ENCODE measurements at places on chromosomes 2 and 18.

DNA sequence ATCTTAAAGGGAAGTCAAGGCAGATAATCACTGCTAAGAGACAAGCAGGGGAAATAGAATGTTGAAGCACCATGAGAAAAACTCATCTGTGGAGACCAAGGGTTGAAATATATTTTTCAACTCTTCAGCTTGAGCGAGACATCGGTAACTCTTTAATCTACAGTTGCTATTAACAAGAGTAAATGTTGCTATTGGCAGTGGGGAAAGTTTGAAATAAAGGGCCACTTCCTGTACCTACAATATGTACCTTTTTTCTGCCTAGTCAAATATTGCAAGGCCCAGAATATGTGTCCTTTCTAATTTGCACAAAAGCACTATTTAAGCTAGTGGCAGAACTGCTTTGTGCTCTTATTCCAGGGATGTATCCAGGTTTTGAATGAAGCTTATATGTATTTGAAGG lies 65.8 kb downstream of the EFEMP1 start:
- no peaks in the 10 kb centered on the region for H3K4me1 ChIP-seq
- no peak for DNase-seq
- no peaks in the 10 kb centered on the region for H3K27me3 ChIP-seq

GRCh38 chr18:25896178-25896780 lies 194.1 kb downstream of the SS18 start:
- no peak overlapping the region for H3K4me3 ChIP-seq
- no peaks in the 10 kb centered on the region for H3K36me3 ChIP-seq
- no peaks in the 10 kb centered on the region for H3K4me1 ChIP-seq
- peak; percentile 46 for DNase-seq
- no peaks in the 10 kb centered on the region for H3K27me3 ChIP-seq

GRCh38 chr2:97936199-97936598 lies 59.5 kb downstream of the TMEM131 start:
- peaks cover 24% of the 10 kb centered on the region for H3K4me1 ChIP-seq
- H3K27me3 ChIP-seq: no peaks in the 10 kb centered on the region
- H3K36me3 ChIP-seq: no peaks in the 10 kb centered on the region
- H3K4me3 ChIP-seq: no peak overlapping the region
- DNase-seq: peak; percentile 60

GRCh38 chr2:163571423-163572102 lies 164.2 kb downstream of the FIGN start:
- no peak overlapping the region for H3K4me3 ChIP-seq
- no peaks in the 10 kb centered on the region for H3K4me1 ChIP-seq
- H3K27me3 ChIP-seq: no peaks in the 10 kb centered on the region
- DNase-seq: no peak

GRCh38 chr2:226048611-226049010 lies 649.1 kb downstream of the NYAP2 start:
- H3K36me3 ChIP-seq: no peaks in the 10 kb centered on the region
- H3K27me3 ChIP-seq: no peaks in the 10 kb centered on the region
- H3K4me1 ChIP-seq: no peaks in the 10 kb centered on the region
- H3K27ac ChIP-seq: no peak overlapping the region
- DNase-seq: peak; percentile 39
- H3K4me3 ChIP-seq: no peak overlapping the region

DNA sequence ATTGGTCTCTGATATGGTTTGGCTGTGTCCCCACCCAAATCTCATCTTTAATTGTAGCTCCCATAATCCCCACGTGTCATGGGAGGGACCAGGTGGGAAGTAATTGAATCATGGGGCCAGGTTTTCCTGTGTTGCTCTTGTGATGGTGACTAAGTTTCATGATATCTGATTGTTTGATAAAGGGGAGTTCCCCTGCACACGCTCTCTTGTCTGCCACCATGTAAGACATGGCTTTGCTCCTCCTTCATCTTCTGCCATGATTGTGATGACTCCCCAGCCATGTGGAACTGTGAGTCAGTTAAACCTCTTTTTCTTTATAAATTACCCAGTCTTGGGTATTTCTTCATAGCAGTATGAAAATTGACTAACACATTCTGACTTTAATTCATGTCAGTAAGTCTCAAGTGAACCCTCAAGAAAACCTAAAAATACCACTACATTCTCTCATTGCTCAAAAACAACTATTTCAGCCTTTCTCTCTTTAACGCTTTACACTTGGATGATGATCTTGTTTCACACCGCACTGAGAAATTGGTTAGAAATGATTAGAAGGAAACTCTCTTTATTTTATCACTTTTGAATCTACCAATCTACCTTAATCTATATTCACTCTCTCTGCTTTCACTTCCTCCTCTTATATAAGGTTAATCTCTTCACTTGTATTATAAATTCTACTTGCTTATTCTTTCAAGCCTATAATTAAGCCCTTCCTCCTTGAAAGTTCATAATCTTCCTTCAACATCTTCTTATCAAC lies 110.1 kb downstream of the GALR1 start:
- H3K27me3 ChIP-seq: no peaks in the 10 kb centered on the region
- H3K4me1 ChIP-seq: no peaks in the 10 kb centered on the region
- DNase-seq: no peak
- no peaks in the 10 kb centered on the region for H3K36me3 ChIP-seq
- no peak overlapping the region for H3K27ac ChIP-seq

GRCh38 chr2:49241991-49242390 lies 87.7 kb upstream of the FSHR start:
- no peak overlapping the region for H3K4me3 ChIP-seq
- DNase-seq: no peak
- no peaks in the 10 kb centered on the region for H3K4me1 ChIP-seq

DNA sequence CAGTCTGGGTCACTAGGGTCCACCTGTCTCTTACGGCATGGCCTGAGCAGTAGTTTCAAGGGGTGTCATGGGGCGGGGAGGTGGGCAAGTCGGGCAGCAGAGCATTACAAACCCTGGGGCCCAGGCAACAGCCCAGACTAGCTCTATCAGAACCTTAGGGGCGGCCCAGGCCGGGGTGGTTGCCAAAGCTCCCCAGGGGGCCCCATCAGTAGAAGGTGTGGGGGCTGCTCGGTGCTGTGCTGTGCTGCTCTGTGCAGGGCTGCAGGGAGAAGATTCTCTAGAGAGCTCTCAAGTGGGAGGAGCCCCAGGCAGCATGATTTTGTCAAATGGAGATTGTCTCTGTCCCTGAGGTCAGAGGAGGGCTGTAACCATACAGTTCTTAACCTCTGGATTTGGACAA lies 36.4 kb upstream of the SLC14A1 start:
- H3K27ac ChIP-seq: no peak overlapping the region
- no peaks in the 10 kb centered on the region for H3K4me1 ChIP-seq
- no peaks in the 10 kb centered on the region for H3K36me3 ChIP-seq
- no peaks in the 10 kb centered on the region for H3K27me3 ChIP-seq

DNA sequence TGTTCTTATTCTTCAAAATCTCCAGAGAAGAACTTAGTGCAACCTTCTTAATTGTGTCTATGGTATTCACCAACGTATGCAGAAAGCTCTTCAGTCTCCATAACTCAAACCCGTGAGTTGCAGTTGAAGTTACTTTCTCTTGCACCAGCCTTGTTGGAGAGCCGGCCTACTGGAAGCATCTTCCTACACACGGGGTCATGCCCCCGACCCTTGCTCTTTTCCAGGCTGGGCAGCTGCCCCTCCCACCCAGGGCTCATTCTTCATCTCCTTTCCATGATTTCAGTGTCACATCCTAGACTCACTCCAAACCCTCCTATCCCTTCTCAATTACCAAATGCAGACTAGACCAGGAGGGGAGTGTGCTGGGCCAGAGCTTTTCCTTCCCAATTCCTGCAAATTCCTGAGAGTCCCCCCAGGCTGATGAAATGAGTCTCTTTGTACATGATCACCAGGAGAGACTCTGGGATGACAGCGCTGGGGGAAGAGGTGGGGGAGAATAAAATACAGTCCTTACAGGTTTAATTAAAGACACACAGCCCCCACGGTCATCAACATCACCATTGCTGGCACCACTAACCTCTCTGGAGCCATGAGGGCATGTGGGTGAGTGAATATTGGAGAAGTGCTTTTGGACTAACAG lies 75.3 kb downstream of the COLEC12 start:
- H3K36me3 ChIP-seq: no peaks in the 10 kb centered on the region
- H3K27ac ChIP-seq: no peak overlapping the region
- H3K27me3 ChIP-seq: no peaks in the 10 kb centered on the region
- peak; percentile 34 for DNase-seq
- H3K4me1 ChIP-seq: peaks cover 3% of the 10 kb centered on the region

DNA sequence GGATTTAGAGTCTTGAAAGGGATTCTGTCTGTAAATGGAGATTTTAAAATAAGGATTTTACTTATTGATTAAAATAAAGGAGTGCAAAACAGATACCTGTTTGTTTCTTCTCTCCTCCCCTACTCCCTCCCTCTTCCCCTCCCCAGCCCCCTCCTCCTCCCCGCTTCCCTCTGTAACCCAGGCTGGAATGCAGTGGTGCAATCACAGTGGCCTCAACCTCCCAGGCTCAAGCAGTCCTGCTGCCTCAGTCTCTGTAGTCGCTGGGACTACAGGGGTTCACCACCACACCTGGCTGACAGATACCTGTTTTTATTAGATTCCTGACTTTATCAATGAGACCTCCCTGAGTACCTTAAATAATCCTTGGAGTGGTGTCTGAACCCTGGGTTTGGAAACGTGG lies 57.1 kb downstream of the OXER1 start:
- H3K4me1 ChIP-seq: no peaks in the 10 kb centered on the region
- no peak overlapping the region for H3K4me3 ChIP-seq
- H3K27ac ChIP-seq: no peak overlapping the region
- no peaks in the 10 kb centered on the region for H3K27me3 ChIP-seq
- peaks cover 5% of the 10 kb centered on the region for H3K36me3 ChIP-seq

DNA sequence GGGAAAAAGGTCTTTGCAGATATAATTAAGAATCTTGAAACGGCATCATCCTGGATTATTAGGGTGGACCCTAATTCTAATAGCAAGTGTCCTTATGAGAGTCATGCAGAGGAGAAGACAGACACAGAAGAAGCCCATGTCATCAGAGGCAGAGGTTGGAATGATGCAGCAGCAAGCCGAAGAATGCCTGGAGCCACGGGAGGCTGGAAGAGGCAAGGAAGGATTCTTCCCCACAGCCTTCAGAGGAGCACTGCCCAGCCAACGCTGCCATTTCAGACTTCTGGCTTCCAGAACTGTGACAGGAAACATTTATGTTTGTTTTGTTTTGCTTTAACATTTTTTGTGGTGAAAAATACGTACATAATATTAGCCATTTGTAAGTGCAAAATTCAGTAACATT lies 72.3 kb downstream of the MCFD2 start:
- H3K4me1 ChIP-seq: peaks cover 4% of the 10 kb centered on the region
- no peak overlapping the region for H3K27ac ChIP-seq
- DNase-seq: no peak

- H3K27ac ChIP-seq: no peak overlapping the region
- no peak overlapping the region for H3K4me3 ChIP-seq
- no peaks in the 10 kb centered on the region for H3K4me1 ChIP-seq
- DNase-seq: no peak
- H3K36me3 ChIP-seq: no peaks in the 10 kb centered on the region
- no peaks in the 10 kb centered on the region for H3K27me3 ChIP-seq
Measured at GRCh38 chr2:118464046-118464445, 375.8 kb downstream of the INSIG2 start.

DNA sequence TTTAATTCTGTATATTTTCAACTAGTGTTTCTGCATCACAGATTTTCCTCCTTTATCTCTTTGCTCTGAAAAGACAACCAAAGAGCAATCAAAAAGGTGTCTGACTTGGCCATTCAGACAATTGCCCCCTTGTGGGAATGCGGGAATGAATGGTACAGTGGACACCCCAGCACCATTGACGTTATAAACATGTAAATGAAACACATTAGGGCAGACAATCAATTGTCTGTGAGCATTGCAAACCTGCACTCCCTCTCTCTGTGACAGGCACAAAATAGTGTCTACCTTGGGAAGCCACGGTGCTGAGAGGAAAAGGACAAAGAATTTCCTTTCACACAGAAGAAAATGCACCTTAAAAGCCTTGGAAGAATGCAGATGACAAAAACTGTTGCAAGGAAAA lies 8.0 kb downstream of the ZEB2 start:
- peaks cover 23% of the 10 kb centered on the region for H3K4me1 ChIP-seq
- peak overlapping the region; percentile 70 for H3K27ac ChIP-seq
- H3K4me3 ChIP-seq: peak overlapping the region; percentile 3

DNA sequence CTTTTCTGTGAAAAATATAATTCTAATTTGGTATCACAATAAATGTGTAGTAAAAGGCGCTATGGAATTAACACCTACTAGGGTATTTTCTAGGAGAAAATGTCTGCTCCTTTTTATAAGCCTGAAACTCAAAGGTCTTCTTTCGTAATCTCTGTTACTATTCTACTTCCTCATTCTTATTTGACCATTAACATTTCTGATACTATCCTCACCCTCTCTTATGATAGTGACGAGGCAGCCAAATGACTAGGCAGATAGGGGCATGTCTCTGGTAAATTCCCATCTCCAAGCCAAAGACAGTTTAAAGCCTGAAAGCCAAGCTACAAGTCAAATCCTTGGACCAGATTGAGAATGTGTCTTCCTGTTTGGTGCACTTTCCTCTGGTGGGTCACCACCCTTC lies 251.7 kb downstream of the LRRTM4 start:
- no peak overlapping the region for H3K27ac ChIP-seq
- no peak for DNase-seq
- no peaks in the 10 kb centered on the region for H3K36me3 ChIP-seq
- no peaks in the 10 kb centered on the region for H3K4me1 ChIP-seq
- H3K4me3 ChIP-seq: no peak overlapping the region
- H3K27me3 ChIP-seq: no peaks in the 10 kb centered on the region

- DNase-seq: no peak
- H3K27ac ChIP-seq: no peak overlapping the region
- H3K4me3 ChIP-seq: no peak overlapping the region
- H3K4me1 ChIP-seq: no peaks in the 10 kb centered on the region
- no peaks in the 10 kb centered on the region for H3K36me3 ChIP-seq
- no peaks in the 10 kb centered on the region for H3K27me3 ChIP-seq
Measured at GRCh38 chr2:74564222-74564621, 9.7 kb downstream of the DOK1 start.

- no peaks in the 10 kb centered on the region for H3K36me3 ChIP-seq
- DNase-seq: no peak
- no peak overlapping the region for H3K27ac ChIP-seq
- no peaks in the 10 kb centered on the region for H3K4me1 ChIP-seq
Measured at GRCh38 chr2:162458240-162458639, 114.3 kb downstream of the GCA start.

DNA sequence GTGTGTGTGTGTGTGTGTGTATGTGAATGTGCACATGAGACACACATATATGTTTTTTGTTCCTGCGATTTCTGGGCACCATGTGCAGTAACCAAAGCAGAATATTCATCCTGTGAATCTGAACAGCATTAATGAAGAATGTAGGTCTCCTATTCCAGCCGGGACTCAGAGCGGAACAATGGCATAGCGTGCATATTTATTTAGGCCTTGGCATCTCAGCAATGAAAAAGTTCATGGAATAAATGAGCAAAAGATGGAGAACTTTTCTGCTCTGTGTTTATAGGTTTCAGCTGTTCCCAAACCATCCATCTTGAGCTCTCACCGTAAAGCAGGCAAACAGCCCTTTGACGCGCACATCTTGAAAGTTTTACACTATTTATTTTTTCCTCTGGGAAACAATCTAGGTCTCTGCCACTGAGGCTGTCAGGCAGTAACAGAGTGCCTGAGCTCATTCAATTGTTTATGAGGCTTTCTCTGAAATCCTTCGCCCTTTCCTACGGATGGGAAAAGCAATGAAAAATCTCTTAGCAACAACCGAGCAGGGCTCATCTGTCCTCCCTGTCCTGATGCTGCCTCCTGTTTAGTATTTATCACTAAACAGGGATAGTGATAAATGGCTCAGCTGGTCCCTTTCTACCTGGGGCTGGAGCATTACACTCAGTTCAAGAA lies 146.2 kb upstream of the MSH6 start:
- H3K4me1 ChIP-seq: no peaks in the 10 kb centered on the region
- H3K36me3 ChIP-seq: no peaks in the 10 kb centered on the region
- DNase-seq: peak; percentile 30

- no peaks in the 10 kb centered on the region for H3K36me3 ChIP-seq
- H3K27ac ChIP-seq: no peak overlapping the region
- H3K4me1 ChIP-seq: no peaks in the 10 kb centered on the region
- H3K27me3 ChIP-seq: no peaks in the 10 kb centered on the region
Measured at GRCh38 chr2:5849562-5849961, 157.4 kb downstream of the SOX11 start.
